ENCODE measurements at places on chromosomes 13 and 19. TPM values are rescaled to one million over a fixed set of nuclear protein-coding genes. Genes with fewer than 3 reads are reported as not detected.

Gene ZNF101
- total RNA-seq: 22.2 TPM

DNA sequence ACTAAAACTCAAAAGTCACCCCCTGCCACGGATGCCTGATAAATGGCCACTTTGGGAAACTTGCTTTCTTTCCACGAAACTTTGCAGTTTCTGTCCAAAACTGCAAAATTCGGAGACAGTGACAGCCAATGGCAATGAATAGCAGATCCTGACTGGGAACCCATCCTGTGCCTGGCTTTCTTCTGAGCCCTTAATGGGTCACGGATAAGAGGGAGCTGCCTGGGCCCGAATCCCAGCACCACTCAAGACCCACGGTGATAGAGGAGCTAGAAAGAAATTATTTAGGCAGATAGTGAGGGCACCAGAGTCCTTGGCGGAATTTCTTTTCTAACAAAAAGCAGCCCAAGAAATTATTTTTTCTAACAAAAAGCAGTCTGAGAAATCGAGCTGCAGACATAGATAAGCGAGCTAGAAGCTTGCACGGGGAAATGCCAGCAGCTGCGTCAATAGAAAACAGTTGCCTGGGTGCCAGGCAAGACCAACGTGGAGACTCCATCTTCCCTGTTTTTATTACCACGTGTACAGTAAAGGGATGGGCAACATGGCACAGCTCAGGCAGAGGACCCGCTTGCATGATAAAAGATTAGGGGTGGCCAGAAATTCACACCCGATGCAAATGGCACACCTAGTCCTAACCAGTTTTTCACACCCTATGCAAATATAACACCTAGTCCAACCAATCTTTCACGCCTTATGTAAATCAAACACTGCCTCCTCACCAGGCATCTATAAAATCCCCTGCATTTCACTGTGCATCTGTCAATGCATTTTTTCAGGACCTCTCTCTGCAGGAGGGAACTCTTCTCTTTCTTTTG is 7.1 kb upstream of the HSH2D start:
- H3K27me3 ChIP-seq: no peaks in the 10 kb centered on the region
- H3K4me1 ChIP-seq: peaks cover 54% of the 10 kb centered on the region
- H3K36me3 ChIP-seq: peaks cover 22% of the 10 kb centered on the region

DNA sequence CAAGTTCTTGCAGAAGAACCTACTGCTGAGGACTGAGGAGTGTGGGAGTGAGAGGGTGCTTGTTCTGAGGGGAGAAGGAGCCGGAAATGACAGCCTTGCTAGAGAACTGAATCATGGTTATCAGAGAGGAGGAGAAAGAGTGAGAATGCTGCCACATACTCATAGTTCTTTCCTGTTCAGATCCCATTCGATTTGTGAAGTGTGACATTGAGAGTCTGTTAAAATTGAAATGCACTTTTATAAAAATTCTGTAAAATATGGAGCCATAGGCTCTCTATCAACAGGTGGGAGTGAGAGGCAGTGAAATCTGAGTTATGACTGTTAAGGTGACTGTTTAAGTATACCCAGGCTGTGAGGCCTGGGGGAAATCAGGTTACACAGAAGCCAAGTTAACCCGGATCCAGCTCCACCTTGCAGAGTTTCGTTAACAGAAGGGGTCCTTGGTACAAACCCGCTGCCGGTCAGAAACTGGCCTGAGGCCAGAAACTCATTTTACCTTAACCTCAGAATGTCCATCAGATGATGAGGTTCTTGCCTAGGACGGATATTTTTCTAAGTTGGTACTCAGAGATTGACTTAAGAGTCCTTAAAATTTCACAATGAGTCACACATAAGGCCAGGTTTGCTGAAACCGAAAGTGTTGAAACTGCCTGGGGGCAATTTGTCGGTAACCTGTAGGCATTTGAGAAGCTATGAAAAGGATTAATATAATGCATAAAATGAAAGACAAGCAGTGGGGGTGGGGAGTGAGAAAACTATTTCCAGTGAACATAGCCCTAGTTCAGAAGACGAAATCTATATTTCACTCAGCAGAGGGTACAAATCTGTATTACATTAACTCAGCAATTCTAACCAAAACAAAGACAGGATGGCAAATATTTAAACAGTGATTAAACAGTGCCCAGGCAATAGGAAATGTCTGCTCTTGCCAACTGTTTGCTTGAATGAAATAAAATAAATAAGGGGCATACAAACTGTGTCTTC is 350.5 kb downstream of the KCNRG start:
- no peaks in the 10 kb centered on the region for H3K36me3 ChIP-seq
- no peak overlapping the region for H3K27ac ChIP-seq
- H3K4me1 ChIP-seq: peaks cover 24% of the 10 kb centered on the region

DNA sequence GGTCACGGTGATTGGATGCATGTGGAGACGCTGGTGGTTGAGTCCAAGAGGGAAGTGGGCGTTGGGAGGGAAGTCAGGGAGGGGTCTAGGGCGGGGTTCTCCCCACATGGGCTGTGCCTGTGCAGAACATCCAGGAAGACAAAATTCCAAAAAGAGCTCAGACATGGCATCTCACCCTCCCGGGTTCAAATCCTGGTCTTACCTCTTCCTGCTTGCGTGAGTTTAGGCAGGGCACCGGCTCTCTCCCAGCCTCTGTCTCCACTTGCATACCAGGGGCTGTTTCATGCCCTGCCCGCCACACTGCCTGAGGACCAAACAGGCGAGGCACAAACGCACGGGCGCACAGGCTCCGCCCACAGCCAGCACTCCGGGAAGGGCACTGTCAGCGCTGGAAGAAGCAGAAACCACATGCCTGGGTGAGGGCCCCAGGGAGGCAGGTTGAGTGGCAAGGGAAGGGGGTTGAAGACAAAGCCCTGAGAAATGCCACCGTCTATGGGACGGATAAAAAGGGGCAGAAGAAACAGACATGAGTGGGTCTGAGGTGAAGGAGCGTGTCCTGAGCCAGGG is 123.6 kb upstream of the SOX1 start:
- H3K4me3 ChIP-seq: no peak overlapping the region
- H3K4me1 ChIP-seq: no peaks in the 10 kb centered on the region
- no peak overlapping the region for H3K27ac ChIP-seq
- no peaks in the 10 kb centered on the region for H3K36me3 ChIP-seq

DNA sequence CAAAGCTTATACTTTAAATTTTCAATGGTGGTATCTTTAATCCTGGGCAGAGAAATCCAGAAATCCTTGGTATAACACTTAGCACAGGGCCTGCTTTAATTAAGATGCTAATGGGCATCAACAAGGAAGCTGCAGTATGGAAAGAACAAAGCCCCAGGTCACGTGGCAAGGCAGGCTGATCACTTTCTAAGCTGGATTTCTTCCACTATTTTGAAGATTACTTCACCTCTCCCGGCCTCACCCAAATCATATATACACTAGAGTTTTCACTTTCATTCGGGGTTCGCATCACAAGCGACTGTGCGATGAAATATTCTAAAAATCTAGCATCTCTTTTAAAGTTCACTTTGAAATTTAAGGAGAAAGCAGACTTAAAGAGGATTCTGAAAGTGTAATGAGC is 71.8 kb downstream of the STARD13 start:
- H3K4me1 ChIP-seq: no peaks in the 10 kb centered on the region
- no peak overlapping the region for H3K4me3 ChIP-seq
- H3K27ac ChIP-seq: no peak overlapping the region
- H3K36me3 ChIP-seq: no peaks in the 10 kb centered on the region
- H3K27me3 ChIP-seq: no peaks in the 10 kb centered on the region

- no peaks in the 10 kb centered on the region for H3K4me1 ChIP-seq
- no peaks in the 10 kb centered on the region for H3K27me3 ChIP-seq
- no peaks in the 10 kb centered on the region for H3K36me3 ChIP-seq
- no peak for DNase-seq
Observed at GRCh38 chr13:102195566-102196462, 206.0 kb downstream of the FGF14 start.

DNA sequence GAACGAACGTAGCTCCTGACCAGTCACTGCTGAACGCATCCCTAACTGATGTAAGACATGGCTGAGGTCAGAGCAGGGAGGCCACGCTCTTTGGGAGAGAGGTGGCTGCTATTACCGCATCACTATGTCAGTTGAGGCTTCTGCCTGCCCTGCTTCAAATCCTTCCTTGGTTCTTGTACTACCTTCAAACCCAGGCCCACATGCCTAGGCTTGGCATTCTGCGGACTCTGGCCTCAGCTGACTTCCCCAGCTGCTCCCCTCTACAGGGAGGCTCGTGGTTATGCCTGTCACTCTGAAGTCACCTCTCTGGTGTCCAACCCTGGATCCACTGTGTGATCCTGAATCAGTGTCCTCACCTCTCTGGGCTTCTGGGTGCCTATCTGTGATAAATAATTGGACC is 14.8 kb upstream of the MEIS3 start:
- H3K4me1 ChIP-seq: no peaks in the 10 kb centered on the region
- H3K4me3 ChIP-seq: no peak overlapping the region
- H3K27ac ChIP-seq: no peak overlapping the region
- no peaks in the 10 kb centered on the region for H3K36me3 ChIP-seq

GRCh38 chr13:46628622-46629365 is 75.8 kb downstream of the LRCH1 start:
- no peaks in the 10 kb centered on the region for H3K36me3 ChIP-seq
- no peak for DNase-seq
- no peak overlapping the region for H3K27ac ChIP-seq
- H3K27me3 ChIP-seq: no peaks in the 10 kb centered on the region
- peaks cover 38% of the 10 kb centered on the region for H3K4me1 ChIP-seq

DNA sequence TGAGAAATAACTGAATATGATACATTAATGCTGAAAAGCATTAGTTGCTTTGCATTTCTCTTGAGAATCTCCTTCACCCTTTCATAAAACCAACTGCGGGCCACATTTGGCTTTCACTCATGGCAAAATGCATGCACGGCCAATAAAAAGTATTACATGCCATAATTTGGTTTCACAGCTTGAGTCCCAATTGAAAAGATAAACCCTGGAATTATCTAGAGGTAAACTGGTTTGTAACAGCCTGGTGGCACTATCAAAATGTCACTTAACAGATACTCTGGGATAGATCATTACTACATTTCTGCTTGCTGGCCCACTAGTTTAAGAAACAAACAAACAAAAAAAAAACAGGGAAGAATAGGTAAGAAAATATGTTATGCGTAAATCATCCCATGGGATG is 3.9 kb downstream of the OBI1 start:
- no peak overlapping the region for H3K27ac ChIP-seq
- no peak for DNase-seq
- no peak overlapping the region for H3K4me3 ChIP-seq
- no peaks in the 10 kb centered on the region for H3K27me3 ChIP-seq
- H3K36me3 ChIP-seq: no peaks in the 10 kb centered on the region
- H3K4me1 ChIP-seq: no peaks in the 10 kb centered on the region

GRCh38 chr13:101384929-101385328 is 31.4 kb downstream of the NALCN start:
- H3K4me1 ChIP-seq: no peaks in the 10 kb centered on the region
- H3K36me3 ChIP-seq: no peaks in the 10 kb centered on the region

DNA sequence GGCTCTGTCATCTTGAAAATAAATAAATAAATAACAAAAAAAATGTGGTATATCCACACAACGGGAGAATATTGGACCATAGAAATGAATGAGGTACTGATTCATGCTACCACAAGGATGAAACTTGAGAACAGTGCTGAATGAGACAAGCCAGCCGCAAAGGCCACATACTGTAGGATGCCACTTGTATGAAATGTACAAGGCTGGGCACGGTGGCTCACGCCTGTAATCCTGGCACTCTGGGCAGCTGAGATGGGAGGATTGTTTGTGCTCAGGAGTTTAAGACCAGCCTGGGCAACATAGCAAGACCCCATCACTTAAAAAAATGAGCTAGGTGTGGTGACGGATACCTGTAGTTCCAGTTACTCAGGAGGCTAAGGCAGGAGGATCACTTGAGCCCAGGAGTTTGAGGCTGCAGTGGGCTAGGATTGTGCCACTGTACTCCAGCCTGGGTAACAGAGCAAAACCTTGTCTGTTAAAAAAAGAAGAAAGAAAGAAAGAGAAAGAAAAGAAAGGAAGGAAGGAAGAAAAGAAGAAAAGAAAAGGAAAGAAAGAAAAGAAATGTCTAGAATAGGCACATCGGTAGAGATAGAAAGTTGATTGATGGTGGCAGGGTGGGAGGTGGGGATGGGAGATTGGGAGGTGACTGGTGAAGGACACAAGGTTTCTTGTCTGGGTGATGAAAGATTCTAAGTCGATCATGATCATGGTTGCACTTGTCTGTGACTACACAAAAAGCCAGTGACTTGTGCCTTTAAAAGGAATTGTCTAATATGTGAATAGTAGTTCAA is 20.3 kb downstream of the HPN start:
- no peak for DNase-seq
- no peaks in the 10 kb centered on the region for H3K36me3 ChIP-seq
- H3K27me3 ChIP-seq: no peaks in the 10 kb centered on the region
- H3K4me1 ChIP-seq: no peaks in the 10 kb centered on the region
- no peak overlapping the region for H3K4me3 ChIP-seq
